ENCODE measurements at places on chromosomes 1 and 21. TPM values are rescaled to one million over a fixed set of nuclear protein-coding genes. Genes with fewer than 3 reads are reported as not detected.

The RXRG gene
- not detected for total RNA-seq

The PTPRC gene
- total RNA-seq: not detected

The PLA2G2F gene
- not detected for total RNA-seq

The PEAR1 gene
- 9.7 TPM for total RNA-seq

The RIPPLY3 gene
- total RNA-seq: 0.64 TPM

The CHI3L2 gene
- not detected for total RNA-seq

The SPRR2B gene
- not detected for total RNA-seq

The SDC3 gene
- total RNA-seq: 10.8 TPM

The SELENOF gene
- total RNA-seq: 175 TPM

The ZNF648 gene
- not detected for total RNA-seq

The SNX7 gene
- 24.8 TPM for total RNA-seq

The TMEM200B gene
- total RNA-seq: 0.07 TPM

The SMYD3 gene
- 13.8 TPM for total RNA-seq

Measured in A549 treated with RU486 at 1 μM for 4 hours (cell line).